CD14-positive monocyte (primary cell): ENCODE measurements at places on chromosomes 3 and 15.
A peak's percentile ranks its signal among the peaks of the same experiment; 100 is the strongest.

GRCh38 chr3:65497236-65497635 lies 541.5 kb downstream of the MAGI1 start:
- no peaks in the 10 kb centered on the region for H3K4me1 ChIP-seq
- no peaks in the 10 kb centered on the region for H3K36me3 ChIP-seq
- no peak overlapping the region for H3K4me3 ChIP-seq
- H3K27ac ChIP-seq, result no peak overlapping the region

- H3K27me3 ChIP-seq, result no peaks in the 10 kb centered on the region
- DNase-seq, result no peak
- no peak overlapping the region for H3K4me3 ChIP-seq
Observed at GRCh38 chr15:52042051-52042851, 23.2 kb downstream of the MAPK6 start.

DNA sequence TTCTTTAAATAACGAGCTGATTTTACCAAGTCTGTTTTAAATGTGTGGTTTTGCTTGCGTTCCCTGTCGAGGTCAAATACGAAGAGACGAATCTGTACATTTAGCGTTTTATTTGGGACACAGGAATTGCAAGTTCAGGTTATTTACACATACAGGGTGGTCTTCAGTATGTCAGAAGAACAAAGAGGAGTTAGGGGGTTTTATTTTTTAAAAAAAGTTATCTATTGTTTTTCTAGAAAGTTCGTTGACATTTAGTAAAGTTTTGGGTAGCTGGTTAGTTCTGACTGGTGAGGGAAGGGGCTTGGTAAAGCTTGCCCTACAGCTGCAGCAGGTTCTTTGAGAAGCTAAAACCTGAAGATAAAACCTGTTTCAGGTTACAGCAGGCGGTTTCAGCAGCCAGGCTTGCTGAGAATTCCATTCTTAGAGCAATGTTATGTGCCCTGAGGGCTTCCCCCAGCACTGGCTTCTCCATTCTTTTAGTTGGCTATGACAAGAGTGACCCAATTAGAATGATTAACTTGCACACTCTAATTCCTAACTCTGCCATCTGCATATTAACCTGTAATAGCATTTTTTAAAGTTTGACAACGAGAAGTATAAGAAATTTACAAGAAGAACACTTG lies 815 bp upstream of the ZNF280D start:
- no peak overlapping the region for H3K4me3 ChIP-seq
- no peak for DNase-seq
- H3K27me3 ChIP-seq, result no peaks in the 10 kb centered on the region
- H3K27ac ChIP-seq, result peak overlapping the region; percentile 64
- H3K4me1 ChIP-seq, result peaks cover 29% of the 10 kb centered on the region

- no peak for DNase-seq
- H3K36me3 ChIP-seq, result no peaks in the 10 kb centered on the region
- no peaks in the 10 kb centered on the region for H3K27me3 ChIP-seq
- peaks cover 5% of the 10 kb centered on the region for H3K4me1 ChIP-seq
- no peak overlapping the region for H3K4me3 ChIP-seq
Observed at GRCh38 chr15:98772895-98773294, 124.6 kb downstream of the IGF1R start.

- no peak for DNase-seq
- no peaks in the 10 kb centered on the region for H3K36me3 ChIP-seq
- H3K4me3 ChIP-seq, result no peak overlapping the region
- H3K27ac ChIP-seq, result no peak overlapping the region
Observed at GRCh38 chr3:115921711-115922110, 298.4 kb downstream of the GAP43 start.

DNA sequence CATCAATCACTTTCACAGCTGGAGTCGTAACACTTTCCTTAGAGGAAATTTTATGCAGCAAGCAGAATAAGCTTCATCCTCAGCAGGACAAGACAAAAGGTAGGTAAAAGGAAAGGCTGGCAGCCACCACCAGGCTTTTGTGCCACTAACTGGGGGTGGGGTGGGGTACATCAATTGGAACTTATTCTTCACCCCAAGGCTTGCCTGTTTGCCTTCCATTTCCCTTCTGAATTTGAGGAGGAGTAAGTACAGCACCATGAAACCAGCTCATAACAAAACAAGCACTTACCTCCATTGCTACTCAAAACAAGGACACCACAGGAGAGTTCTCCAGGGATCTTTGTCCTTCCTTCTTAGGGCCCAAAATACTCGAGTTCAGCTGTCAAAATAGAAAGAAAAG lies 296.8 kb downstream of the ARRDC4 start:
- no peaks in the 10 kb centered on the region for H3K36me3 ChIP-seq
- no peaks in the 10 kb centered on the region for H3K4me1 ChIP-seq
- H3K27ac ChIP-seq, result no peak overlapping the region
- no peak for DNase-seq
- H3K4me3 ChIP-seq, result no peak overlapping the region
